NCI-H1092 treated with DMSO at 0.1 percent for 48 hours (cell line): ENCODE measurements at places on chromosomes 12 and 14.

GRCh38 chr14:58243790-58244555, 670 bp upstream of the PSMA3 start:
- peak; percentile 73 for DNase-seq

DNA sequence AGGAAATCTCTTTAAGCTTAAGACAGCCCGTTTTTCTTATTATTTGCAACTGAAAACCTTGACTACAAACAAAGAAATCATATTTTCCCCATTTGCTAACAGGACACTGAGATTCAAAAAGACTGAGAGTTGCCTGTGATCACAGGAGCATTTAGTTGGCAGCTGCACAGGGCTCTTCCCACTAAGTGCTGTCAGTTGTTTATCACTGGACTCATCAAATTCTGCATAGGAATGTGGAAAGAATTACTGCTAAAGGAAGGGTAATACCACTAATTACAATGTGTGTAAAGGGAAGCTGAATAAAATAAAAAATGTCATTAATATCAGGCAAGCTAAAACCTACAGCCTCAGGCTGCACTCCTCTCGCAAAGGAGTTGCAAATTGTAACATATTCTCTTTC, 226.4 kb downstream of the NELL2 start:
- no peak for DNase-seq

DNA sequence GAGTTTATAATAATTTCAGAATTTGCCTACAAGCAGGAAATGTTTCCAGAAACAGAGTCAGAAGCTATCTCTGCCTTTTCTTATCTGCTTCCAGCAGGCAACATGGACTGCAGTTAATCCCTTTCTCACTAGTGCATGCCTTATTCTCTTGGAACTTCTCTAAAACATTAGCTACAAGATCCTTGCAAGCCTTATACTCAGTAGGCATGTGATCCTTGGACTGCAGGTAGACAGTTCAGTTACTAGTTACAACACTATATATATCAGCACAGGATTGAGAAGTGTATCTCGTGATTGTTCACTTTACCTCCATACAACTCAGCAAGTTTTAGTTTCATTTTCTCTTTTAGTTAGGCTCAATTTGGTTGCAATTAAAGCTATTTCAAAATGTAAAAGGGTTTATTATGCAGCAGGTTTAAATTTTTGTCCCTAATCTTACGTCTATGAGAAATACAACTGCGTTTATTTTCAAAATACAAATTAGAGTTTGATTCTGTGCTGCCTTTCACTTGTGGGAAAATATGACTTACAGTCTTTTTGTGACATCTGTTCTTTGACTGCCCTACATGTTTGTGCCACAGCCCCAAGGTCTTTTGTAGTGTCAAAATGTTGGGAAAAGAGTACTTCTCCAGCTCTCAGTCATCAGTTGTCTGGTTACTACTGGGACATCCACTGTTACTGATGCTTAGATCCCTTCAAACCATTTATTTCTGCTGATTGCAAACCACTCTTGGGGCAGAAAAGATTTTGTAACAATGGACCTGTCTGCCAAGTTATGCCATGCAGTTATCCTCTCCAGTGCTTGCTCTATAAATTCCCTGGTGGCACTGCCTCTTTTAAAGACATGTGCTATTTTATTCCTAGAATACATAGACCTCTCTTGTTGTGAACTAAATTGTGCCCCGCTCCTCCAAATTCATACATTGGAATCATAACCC, 709.0 kb upstream of the FOXG1 start:
- DNase-seq: peak; percentile 22

DNA sequence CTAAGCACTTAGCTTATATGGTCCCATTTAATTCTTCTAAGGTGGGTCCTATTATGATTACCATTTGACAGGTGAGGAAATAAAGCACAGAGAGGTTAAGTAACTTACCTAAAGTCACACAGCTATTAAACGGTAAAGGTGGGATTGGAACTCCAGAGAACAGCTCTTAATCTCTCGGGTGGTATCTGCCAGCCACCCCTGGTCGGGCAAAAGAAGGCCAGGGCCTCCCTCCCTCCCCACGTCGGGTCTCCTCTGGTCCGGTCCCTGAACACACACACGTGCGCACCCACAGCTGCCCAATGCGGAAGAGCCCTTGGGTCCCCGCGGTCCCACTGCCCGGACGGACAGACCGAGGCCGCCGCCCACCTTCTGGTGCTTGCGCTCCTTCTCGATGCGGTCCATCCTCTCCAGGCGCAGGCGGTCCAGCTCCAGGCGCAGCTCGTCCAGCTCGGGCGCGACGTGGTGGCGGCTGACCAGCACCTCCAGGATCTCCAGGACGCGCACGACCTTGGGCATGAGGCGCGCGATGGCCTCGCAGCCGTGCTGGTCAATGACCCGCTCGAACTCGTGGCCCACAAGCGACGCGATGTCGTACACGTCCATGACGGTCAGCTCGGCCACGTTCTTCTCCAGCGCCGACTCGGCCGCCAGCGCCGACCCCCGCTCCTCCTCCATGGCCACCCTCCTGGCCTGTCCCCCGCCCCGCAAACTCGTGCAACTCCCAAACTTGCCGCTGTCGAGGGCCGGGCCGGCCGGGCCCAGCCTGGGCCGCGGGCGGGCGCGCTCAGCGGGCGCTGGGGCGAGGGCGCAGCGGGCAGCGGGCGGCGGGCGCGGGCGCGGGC, 490 bp downstream of the RILPL1 start:
- DNase-seq: no peak
